ENCODE measurements at places on chromosomes 4 and X. TPM values are rescaled to one million over a fixed set of nuclear protein-coding genes. Genes with fewer than 3 reads are reported as not detected.

The ACSL1 gene
- 11.9 TPM for total RNA-seq

The MAGEC2 gene
- total RNA-seq, result not detected

The SYN1 gene
- total RNA-seq, result 0.31 TPM

The MAGEB10 gene
- not detected for total RNA-seq

The SPANXN3 gene
- not detected for total RNA-seq

Measured in A549 treated with RU486 at 1 μM for 4 hours (cell line).